Tibial nerve (tissue), 4 donors: ENCODE measurements at places on chromosomes 16 and 17.

GRCh38 chr16:81445143-81445961 lies 744 bp downstream of the CMIP start:
- DNase-seq: no peak

GRCh38 chr16:14373896-14374295 lies 256.2 kb downstream of the PARN start:
- no peak for DNase-seq

DNA sequence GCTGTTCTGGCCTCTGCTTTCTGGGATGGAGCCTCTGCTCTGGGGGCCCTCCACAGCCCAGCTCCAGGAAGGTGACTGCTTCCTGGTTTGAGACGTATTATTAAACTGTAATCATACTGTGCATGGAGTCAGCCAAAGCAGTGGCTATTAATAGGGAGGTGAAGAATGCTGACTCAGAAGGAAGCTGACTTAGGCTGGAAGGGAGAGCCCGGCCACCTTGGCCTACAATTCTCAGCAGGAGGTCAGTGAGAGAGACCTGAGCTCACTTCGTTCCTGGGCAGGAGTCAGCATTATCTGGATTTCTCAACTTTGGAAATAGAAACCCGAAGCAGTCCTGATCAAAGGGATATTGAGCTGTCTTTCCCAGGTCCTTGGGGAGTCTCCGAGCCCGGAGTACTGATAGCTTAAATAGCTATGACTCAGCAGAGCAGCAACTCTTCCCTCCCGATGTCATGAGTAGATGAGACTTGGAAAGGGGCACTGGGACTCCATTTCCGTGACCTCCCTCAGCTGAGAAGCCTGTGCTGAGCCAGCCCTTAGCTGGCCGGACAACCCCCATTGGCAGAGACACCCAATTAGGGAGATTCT lies 91.8 kb downstream of the YPEL2 start:
- no peak for DNase-seq

GRCh38 chr16:47359478-47359877 lies 101.4 kb downstream of the ITFG1 start:
- no peak for DNase-seq

GRCh38 chr17:81090361-81091136 lies 55.6 kb downstream of the BAIAP2 start:
- DNase-seq: peak; percentile 59

DNA sequence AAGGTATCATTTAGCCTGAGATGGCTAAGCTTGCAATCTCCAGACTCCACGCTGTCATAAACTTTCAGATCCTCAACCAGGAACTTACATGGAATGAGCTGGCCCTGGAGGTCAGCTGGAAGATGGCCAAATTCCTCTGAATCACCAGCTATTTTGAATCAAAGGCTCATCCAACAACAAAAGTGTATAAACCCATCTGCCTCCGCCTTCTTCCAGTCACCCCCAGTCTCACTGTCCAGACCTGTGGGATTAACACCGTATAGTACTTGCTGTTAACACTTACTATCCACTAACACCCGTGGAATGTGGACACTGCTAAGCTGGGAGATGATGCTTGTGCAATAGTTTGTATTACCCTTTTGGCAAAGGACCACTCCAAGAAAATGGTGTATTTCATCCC lies 1.9 kb upstream of the LCMT1 start:
- no peak for DNase-seq
